ENCODE measurements at places on chromosomes 2 and 18.

DNA sequence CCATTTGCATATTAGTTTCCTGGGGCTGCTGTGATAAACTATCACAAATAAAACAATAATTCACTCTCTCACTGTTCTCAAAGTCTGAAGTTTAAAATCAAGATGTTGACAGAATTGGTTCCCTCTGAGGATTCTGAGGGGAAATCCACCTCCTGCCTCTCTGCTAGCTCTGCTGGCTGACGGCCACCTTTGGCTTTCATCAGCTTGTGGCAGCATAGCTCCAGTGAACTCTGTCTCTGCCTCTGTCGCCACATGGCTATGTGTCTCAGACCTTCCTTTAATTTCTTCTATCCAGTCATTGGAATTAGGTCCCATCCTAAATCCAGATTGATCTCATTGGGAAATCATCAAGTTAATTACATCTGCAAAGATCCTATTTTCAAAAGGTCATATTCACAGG lies 38.9 kb upstream of the TRIM43 start:
- no peak for DNase-seq

- DNase-seq, result no peak
Observed at GRCh38 chr2:37376421-37377186, 32.2 kb downstream of the QPCT start.

DNA sequence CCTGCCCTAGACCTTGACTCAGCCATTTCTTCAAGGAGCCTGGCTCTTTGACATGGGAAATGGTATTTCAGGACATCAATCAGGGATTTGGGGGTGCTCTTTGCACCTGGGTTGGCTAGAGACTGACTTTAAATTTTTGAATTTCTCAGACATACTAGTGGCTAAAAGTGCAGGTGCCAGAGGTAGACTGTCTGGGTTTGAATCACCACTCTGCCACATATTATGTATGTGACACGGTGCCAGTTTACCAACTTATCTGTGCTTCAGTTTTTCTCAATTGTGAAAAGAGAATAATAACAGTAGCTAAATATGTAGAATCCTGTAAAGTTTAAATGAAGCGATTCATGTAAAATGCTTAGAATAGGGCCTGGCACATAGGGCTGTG lies 49.2 kb upstream of the RTN4 start:
- DNase-seq, result no peak

DNA sequence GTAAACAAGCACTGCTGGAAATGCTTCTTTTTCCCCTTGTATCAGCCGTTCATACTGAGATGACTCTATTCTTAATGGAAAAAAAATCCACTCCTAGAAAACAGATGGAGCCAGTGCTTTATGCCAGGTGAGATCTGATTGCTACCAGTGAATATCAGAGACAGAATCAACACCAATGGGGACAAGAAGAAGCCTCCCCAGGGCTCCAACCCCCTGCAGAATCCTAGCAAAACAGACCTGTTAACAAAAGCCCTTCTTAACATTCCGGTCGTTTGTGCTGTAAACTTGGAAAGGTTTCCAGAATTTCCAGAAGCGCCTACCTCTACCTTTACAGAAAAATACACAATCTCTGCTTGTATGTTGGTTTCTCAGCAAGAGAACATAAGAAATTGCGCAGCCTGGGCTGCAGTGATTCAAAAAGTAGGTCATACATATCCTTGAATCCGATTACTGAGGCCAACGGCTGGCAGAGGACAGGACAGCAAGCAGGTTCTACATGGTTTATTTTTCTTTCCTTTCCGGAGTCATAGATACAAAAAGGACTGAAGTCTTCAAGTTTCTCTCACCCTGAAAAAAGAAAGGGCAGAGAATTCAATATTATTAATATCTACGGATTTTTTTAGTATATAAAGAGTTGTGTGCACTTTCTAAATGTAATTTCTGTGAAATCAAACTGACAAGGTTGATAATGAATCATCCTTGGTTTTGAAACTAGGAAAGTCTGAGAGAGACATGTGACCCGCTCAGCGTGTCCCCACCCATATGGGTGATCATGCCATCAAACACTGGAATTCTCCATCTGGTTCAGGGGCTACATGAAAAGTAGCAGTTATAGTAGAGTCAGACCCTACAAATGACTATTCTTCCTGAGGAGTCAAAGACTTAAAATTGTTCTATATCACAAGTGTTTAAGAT lies 266.7 kb upstream of the MGAT5 start:
- no peak for DNase-seq

GRCh38 chr2:27572998-27573429 lies 9.8 kb upstream of the ZNF512 start:
- no peak for DNase-seq

GRCh38 chr2:30310955-30311354 lies 79.6 kb downstream of the LBH start:
- DNase-seq, result no peak

DNA sequence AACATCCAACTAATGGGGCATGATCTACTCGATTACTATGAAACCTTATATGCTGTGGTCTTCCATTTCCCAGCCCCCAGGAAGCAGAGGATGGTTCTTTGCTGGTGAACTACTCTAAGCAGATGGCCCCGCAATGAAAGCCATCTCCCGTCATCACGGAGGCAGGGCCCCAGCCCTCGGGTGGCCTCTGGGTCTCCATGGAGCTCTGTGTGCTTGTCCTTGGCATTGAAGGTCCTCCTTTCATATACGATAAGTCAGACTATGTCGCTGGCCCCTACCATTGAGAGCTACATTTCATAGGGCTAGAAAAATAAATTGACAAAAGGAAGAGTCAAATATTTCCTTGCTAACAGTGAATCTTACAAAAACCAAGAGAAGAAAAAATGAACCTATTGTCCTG lies 416.8 kb downstream of the CMPK2 start:
- DNase-seq, result no peak

DNA sequence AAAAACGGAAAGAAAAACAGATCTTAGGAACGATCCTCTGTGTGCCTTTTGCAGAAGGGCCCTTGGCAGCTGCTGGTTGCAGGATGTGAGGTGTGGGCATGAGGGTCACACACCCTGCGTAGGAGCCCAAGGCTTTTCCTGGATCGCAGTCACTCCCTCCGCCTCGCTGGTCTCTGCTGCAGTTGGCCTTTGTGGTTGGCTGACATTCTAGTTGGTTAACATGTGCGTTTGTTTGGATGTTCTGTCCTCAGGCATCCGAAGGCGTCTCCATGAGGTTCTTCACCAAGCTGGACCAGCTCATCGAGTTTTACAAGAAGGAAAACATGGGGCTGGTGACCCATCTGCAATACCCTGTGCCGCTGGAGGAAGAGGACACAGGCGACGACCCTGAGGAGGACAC lies 61.7 kb downstream of the INPP5D start:
- no peak for DNase-seq

DNA sequence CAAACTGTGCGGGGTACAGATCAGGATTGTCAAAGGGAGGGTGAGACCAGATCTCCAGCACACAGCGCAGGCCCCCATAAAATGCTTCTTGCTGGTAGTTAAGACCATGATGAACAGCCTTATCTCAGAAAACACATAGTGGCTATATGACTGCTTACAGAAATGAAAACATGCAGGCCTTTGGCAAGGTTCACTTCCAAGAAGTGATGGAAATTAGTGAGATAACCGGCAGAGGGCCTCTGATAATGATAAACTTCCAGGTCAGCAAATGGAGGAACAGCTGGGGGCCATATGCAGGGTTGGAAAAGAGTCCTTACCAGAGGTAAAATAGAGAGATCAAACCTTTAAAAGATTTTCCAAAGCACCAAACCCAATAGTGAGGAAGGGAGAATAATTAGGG lies 46.6 kb downstream of the CFAP221 start:
- no peak for DNase-seq

GRCh38 chr2:70728128-70728527 lies 39.9 kb downstream of the ADD2 start:
- no peak for DNase-seq

DNA sequence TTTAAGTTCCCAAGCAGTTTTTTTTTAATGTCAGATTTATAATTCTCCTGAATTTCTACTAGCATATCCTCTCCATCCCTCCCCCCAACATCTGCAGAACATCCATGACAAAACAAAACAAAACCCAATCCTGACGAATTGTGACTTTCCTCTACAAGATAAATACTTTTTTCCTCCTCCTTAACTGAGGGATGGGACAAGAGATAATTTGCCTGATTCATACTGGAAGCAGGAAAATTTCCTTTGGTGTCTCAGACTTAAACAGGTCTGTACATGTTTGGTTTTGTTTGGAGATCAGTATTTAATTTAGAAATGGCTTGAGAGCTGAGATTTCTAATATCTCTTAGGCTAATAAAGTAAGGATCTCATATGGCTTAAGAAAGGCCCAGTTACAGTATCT lies 2.2 kb downstream of the CAVIN2 start:
- DNase-seq, result no peak

- DNase-seq, result no peak
Observed at GRCh38 chr2:62461707-62462106, 44.3 kb downstream of the TMEM17 start.

DNA sequence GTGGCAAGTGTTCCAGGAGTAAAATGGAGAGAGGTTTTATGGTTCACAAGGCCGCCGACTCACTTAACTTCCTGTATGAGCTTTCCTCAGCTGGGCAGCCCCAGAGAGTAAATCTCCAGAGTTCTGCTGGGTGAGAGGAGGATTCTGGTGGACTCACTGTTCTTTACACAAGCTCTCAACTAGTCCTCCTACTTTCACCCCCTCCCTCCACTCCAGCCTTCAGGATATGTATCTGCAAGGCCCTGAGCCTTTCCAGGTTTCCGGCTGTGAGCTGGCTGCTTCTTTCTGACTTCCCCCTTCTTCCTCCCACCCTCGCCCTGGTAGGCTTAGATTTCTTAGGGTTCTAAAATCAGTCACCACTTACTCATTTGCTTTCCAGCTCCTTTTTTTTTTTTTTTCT lies 34.0 kb downstream of the EML6 start:
- DNase-seq, result no peak

DNA sequence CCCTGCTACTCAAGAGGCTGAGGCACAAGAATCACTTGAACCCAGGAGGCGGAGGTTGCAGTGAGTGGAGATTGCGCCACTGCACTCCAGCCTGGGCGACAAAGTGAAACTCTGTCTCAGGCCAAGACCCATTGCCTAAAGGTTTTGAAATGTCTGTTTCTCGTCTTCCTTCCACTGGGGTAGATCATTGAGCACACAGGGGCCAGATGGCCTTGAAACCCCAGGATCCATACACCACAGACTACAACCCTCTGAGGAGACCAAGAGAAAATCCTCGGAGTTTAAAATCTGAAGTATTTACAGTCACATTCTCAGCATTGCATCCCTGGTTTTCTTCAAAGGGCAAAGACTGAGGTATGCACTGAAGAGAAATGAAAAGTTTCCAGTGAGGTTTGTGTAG lies 7.1 kb upstream of the EPAS1 start:
- no peak for DNase-seq

DNA sequence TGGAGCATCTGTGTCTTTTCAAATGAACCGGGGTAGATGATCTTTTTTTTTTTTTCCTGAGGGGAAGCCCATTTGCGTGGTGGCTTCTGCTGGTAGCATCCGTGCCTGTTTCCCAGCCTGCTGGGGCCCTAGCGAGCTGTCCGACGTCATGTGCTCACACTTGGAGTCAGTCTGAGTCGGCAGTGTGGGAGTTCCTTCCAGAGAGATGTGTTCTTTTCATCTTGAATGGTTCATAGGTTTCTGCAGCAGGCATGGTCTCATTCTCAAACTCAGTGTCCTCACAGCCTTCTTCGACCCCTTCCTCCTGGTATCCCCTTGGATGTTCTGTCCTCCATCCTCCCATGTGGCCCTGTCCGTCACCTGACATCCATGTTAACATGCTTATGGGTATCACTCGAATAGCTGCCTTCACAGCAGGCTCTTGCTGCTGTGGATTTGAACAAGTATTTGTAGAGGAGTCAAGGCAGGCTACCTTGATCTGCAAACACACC lies 51.0 kb downstream of the LDLRAD4 start:
- DNase-seq, result no peak

DNA sequence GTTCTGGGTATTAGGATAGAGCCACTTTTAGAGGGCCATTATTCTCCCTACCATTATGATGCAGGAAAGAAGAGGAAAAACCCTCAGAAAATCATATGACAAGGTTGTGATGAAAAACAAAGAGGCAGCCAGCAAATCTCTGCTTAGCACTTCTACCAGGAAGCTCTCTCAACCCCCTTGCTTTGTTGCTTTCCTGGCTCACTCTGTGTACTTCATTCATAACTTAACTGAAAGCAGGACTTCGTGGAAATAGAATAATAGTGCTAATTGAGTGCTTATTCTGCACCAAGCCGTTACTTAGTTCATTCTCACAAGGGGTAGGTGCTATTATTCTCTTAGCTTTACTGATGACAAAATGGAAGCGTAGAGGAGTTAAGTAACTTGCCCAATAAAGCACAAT lies 354.1 kb downstream of the HRH4 start:
- DNase-seq, result no peak

- DNase-seq, result no peak
Observed at GRCh38 chr2:222298001-222298310, 842 bp downstream of the PAX3 start.

DNA sequence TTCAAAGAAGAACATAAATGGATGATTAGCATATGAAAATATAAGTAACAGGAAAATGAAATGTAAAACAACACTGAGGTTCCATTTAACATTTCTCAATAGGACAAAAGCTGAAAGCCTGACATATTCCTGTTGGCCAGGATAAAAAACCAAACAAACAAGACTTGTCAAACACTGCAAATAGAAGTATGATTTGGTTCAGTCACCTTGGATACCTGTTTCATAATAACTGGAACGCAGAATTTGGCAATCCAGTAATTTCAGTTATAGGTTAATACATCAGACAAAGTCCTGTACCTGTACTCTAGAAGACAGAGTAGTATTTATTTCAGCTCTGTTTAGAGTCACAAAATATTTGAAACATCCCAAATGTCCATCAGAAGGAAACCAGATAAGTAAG lies 16.5 kb upstream of the EVA1A start:
- no peak for DNase-seq

- DNase-seq, result no peak
Observed at GRCh38 chr2:162908567-162908966, 70.0 kb upstream of the KCNH7 start.

GRCh38 chr2:88265352-88266303 lies 95.5 kb downstream of the THNSL2 start:
- no peak for DNase-seq

DNA sequence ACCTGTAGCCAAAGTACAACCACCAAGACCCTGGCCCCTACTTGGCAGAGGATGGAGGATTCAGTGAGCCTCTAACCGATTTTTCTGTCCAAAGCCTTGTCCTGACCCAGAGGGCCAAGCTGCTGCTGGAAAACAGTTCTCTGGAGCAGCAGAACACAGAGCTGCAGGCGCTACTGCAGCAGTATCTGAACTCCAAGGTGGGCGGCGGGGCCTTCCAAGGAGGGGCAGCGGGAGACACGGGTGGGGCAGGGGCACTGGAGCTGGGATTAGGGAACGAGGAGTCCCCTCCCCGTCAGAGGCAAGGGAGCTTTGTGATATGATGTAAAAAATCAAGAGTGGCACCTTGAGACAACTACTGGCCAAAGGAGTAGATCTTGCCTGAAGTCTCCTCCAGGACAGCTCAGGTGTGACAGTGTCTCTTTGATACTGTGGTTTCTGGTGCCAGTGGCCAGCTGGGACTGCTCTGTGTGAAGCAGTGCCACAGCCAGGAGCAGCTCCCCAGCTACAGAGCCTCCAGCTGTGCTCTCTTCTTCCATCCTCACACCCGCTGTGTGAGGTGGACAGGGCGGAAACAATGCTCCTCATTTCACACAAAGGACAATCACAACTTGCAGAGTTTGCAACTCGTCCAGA lies 22.8 kb downstream of the OTOF start:
- no peak for DNase-seq

GRCh38 chr2:55061523-55062344 lies 11.5 kb upstream of the RTN4 start:
- DNase-seq, result no peak

- DNase-seq, result no peak
Observed at GRCh38 chr2:99881901-99882591, 260.3 kb downstream of the AFF3 start.

- no peak for DNase-seq
Observed at GRCh38 chr2:60602388-60602787, 48.9 kb upstream of the BCL11A start.
